Caudate nucleus (tissue), 63 donors: ENCODE measurements at places on chromosomes 3 and 15.

- DNase-seq: no peak
These were observed 85.1 kb downstream of the PDCD6IP start for GRCh38 chr3:33883538-33883950.

DNA sequence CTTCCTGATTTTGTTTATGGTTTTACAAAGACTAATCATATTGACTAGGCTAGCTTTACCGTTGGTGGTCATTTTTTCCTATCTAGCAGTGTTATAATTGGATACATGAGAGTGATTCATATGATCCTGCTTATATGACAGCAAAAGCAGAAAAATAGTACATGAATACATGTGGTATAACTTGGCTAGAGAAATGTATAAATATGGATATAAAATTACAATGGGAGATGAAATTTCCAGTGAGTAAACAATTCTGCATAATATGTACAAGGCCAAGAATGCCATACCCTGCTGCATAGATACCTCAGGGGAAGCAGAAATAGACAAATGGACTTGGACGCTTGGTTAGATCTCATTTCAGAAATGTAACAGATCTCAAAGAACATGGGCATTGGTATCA, 103.1 kb downstream of the DTWD1 start:
- DNase-seq: no peak

DNA sequence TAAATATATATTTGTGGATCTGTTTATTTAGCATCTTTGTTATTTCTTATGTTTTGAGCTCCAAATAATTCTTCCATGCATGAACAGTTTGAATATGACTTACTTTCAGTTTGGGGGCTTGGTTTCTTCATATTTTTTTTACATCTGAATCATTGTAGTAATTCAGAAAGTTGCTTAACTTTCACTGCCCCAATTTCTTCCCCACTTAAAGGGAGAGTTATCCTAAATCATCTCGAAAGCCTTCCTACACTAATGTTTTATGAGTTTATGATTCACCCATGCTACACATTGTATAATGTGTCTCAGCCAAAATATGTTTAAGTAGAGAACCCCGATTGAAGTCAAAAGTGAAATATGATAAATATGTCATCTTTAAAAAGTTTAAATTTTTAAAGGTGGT, 47.8 kb downstream of the SPRED1 start:
- no peak for DNase-seq

GRCh38 chr3:14452740-14453710, 50.6 kb downstream of the SLC6A6 start:
- DNase-seq: peak; percentile 63

- no peak for DNase-seq
These were observed 100.3 kb upstream of the CADPS start for GRCh38 chr3:62975566-62975965.

- no peak for DNase-seq
These were observed 99.8 kb downstream of the SLMAP start for GRCh38 chr3:57855943-57856342.
